Naive thymus-derived CD8-positive, alpha-beta T cell (primary cell): ENCODE measurements at places on chromosomes 1 and 21. TPM values are rescaled to one million over a fixed set of nuclear protein-coding genes. Genes with fewer than 3 reads are reported as not detected.

CORT gene
- not detected for total RNA-seq

CD1E gene
- not detected for total RNA-seq

SPRR2B gene
- not detected for total RNA-seq

FAM131C gene
- total RNA-seq, result not detected

GRCh38 chr1:200359610-200360163 is 50.1 kb downstream of the ZNF281 start:
- DNase-seq, result no peak

DNA sequence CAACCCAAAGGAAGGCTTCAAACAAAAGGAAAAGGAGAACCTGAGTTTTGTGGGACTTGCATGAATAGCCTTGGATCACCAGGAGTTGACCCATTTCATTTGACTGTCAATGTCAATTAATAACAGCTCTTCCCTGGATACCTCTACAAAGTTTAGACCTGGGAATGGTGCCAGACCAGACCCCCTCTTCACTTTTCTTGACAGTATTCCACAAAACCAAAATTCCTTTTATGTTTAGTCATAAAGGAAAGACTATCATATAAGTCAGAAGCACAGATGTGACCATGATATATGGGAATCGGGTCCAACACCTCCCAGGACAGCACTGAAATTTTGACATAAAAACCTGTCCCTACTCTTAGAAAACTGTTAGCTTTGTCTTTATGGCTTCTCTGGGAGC is 191.8 kb downstream of the LYPLAL1 start:
- DNase-seq, result no peak

DNA sequence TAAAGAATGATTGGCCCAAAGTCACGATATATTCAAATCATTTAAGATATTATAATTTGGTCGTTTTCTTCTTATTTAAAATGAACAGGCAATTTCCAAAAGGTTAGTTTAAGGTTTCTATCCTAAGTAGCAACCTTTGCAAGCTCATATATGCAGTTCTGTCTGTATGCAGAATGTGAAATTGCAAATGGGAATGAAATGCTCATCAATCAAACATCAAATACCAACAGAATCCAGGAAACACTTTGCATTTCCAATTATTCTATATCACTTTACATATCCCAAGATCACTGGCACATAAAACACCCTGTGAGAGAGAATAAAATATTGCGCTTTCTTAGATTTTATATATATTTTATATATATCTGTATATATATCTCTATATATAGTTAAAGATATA is 237.3 kb downstream of the NRIP1 start:
- DNase-seq, result no peak

GRCh38 chr1:231337043-231337471 is 595 bp downstream of the EXOC8 start:
- no peak for DNase-seq

- DNase-seq, result no peak
These were observed 80.6 kb downstream of the DISP3 start for GRCh38 chr1:11559591-11559970.

DNA sequence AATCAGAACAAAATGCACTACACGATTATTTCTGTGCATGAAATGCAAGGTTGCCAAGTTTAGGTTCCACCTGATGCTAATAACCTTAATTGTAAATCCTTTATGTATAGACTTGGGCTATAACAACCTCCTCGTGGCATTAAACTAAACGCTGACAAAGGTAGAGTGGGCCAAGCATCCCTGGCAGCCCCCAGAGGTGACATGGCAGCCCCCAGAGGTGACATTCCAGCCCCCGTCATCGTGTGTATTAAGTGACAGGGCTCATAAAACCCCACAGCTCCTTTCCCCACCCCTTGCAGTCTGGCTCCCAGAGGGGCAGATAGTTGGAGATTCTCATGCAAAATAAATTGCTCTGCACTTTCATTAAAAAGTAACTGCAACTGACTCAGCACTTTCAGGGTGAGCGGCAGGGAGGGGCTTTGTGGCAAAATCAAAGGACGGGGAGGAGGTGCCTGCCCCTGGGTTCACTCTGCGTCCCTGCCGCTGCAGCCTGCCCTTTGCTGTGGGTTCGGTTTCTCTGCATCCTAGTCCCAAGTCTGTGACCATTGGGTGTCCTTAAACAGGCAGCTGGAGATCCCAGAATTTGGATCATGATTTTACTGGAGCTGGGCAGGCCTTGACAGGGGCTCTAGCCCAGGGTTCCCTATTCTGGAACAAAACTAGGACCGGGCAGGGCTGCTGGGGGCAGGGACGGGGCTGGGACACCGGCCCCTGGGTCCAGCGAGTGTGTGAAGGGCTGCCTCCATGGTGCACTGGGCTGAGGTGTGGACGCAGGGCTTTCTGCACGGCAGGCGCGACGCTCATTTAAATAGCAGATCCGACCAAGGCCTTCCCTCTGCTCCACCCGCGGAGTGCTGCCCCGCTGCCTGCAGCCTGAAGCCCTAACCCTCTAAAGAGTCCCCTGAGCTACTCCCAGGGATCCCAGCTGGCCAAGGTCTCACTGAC is 234.9 kb upstream of the VAMP3 start:
- no peak for DNase-seq

GRCh38 chr1:110338309-110338885 is 780 bp upstream of the RBM15 start:
- peak; percentile 100 for DNase-seq

DNA sequence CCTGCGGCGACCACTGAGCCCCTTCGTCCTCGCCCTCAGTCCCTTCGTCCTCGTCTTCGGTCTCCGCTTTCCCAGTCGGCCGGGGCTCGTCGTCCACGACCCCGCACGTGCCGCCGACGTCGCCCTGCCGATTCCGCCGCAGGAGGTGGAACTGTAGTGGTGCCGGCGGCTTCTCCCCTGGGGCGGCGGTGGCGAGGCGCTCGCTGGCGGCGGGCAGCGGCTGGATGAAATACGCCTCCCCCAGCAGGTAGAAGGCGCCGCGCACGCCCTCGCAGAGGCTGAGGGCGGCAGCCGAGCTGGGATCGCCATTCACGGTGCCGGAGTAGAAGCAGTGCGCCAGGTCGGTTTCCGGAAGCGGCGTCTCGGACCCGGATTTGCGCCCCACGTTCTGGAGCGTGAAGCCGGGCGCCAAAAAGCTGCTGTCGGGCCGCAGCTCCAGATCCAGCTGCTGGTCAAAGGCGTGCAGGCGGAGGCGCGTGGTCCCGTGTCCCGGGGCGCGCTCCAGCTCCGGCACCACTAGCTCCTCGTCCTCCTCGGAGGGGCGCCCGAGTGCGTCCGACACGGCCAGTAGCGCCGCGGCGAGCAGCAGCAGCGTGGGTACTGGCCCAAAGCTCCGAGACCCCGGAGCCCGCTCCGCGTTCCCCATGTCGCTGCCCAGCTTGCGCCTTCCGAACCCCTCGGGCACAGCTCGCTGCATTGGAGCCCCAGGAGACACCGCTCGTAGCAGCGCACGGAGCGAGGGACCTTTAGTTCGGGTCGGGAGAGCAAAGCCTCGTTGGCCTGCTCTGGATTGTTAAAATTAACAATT is 747 bp downstream of the ADAMTS1 start:
- DNase-seq, result no peak

DNA sequence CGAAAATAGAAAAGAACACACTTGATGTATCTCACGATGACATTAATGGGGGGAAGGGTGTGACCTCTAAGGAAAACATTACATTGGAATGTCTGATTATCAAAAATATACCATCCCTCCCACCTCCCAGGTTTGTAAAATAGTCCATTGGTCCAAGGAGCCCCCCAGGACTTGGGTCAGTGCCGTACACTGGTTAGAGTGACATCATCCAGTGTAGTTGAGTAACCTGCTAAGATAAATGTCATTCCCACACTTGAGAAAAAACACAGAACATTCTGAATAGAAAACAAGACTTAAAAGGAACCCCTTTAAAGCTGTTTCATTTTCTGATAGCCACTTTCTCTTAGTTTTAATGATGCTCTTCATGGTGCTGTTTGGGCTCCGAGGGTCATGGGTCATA is 15.2 kb downstream of the DDX20 start:
- no peak for DNase-seq

- no peak for DNase-seq
These were observed 82.9 kb downstream of the FAM78B start for GRCh38 chr1:166083887-166084286.

GRCh38 chr1:181099152-181100014 is 10.9 kb downstream of the IER5 start:
- DNase-seq, result no peak

GRCh38 chr1:24051206-24051945 is 60.6 kb downstream of the MYOM3 start:
- no peak for DNase-seq

GRCh38 chr1:226980122-226980560 is 40.0 kb downstream of the COQ8A start:
- no peak for DNase-seq

DNA sequence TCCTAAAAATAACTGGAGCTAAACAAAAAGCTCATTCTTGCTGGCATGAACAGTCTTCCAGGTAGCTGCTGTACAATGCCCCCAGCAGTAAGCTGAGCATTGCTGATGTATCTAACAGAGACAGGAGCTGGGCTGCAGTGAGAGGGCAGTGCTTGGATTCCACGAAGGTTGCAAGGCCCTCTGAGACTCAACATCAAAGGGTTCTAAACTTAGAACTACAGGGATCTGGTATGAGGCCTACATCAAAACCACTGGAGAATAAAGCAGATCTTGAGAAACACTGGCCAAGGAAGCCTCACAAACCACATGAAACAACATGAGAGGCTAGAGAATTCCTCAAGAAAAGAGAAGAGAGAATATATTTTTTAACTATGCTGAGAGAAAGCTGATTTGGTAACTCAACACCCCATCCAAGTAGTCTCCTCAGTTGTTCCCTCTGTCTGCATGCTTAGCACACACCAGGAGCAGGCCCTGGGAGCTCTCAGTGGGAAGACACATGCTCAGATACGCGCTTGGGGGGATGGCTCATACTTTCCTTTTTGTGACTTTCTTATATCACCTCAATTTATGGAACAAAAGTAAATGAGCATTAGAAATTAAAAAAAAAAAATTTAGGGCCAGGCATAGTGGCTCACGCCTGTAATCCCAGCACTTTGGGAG is 27.7 kb downstream of the DSTYK start:
- DNase-seq, result no peak

GRCh38 chr21:45528981-45529784 is 13.1 kb downstream of the SLC19A1 start:
- DNase-seq, result no peak
